NCI-H2029 treated with DMSO at 0.1 percent for 48 hours (cell line): ENCODE measurements at places on chromosomes 4 and X.
A peak's percentile ranks its signal among the peaks of the same experiment; 100 is the strongest.

GRCh38 chrX:37873220-37873619 is 25.8 kb upstream of the DYNLT3 start:
- DNase-seq: no peak

- DNase-seq: no peak
Observed at GRCh38 chr4:137390707-137391106, 141.6 kb downstream of the PCDH18 start.

DNA sequence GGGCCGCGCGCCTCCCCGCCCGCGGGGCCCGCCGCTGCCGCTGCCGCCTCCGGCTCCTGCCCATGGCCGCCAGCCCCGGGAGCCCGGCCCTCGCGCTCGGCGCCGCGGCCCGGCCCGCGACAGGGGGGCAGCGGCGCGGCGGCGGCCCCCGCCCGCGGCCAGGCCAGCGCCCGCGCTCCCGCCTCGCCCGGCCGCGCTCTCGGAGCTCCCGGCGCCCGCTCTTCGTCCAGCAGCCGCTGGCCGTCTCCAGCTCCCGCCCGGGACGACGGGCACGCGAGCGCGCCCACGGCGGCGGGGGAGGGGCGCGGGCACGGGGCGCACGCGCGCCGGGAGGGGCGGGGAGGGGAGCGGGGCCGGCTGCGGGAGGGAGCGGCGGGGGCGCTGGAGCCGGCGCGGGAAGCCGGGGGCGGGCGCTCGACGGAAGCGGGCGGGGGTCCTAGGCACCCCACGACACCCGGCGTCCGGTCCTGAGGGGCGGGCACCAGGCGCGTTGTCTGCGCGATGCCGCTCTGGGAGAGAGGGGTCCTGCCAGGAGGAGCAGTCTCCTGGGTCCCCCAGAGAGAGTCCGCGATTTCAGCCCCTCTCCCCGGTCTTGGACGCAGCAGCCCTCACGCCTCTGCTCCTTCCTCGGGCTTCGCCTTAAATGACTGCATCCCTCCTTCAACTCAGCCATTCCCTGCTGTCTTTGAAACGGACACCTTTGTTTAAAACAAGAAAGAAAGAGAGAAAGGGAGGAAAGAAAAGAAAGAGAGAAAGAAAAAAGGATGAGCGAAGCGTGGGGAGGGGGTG is 490 bp upstream of the PDZD4 start:
- DNase-seq: no peak

DNA sequence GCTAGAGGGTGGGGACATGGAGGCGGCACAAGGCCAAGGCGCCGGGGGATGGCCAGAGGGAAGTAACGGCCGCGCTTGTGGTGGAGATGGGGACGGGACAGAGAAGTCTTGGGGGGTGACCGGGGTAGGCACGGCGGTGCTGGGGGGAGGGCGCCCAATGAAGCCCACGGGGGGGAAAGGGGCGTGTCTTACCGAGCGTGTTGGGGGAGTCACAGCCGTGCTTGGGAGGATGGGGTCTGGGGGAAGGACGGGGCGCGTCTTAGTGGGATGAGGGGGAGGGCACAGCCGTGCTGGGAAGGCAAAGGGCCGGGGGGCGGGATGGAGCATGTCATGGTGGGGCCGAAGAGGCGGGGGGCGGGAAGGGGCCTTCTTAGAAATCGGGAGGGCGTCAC is 952 bp downstream of the ARSD start:
- DNase-seq: no peak

GRCh38 chr4:94690851-94691254 is 66.9 kb upstream of the BMPR1B start:
- no peak for DNase-seq

GRCh38 chrX:46577221-46578005 is 3.8 kb downstream of the CHST7 start:
- no peak for DNase-seq

- no peak for DNase-seq
Observed at GRCh38 chr4:151407466-151408379, 1.3 kb upstream of the FHIP1A start.

DNA sequence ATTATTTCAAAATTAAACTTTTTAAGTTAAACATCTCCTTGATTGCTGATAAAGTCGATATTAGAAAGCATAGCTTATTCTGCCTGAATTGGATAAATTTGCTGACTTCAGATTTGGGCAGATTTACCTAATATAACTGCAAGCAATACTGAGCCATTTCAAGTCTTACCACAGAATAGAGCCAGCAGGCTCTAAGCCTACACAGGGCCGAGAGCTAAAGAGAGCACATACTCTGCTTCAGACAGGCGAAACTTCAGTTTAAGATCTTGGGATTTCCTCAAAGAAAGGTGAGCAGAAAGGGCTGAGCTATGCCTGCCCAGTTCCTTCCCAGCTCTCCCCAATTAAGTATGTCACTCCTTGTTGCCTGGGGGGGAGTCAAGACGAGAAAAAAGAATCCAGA is 240.6 kb upstream of the NOCT start:
- DNase-seq: no peak

DNA sequence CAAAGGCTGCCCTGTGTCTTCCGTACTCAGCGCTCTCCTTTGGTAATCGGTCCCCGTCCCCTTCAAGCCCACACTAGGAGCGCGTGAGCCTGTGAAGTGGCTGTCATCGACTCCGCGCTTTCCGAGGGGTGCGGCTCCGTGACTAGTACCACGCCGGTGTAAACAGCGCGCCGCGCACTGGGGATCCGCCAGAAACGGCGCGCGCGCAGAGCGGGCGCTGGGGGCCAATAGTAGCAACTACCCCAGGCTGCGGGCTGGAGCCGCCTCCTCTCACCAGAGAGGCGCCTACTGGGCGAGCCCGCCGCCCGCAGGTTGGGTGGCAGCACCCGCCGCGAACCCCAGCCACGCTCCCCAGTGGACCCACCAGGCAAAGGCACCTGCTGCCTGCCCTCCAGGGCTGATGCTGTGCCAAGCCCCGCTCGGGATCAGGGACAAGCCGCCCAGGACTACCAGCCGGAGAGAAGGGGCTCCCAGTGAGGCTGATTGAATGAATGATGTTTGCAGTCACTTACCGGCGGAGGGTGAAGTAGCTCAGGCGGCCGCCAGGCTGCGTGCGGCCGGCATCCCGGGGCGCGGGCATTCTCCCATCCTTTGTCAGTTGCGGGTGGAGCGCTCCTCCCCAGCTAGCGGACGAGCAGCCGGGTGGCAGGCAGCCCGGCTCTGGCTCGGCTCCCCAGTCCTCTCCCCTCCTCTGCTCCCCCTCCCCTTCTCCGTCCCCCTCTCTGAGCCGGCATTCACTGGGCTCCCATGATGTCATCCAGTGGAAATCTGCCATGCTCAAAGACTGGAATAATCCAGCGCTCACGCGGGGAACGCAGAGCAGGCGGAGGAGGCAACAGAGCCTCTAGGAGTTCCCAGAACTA is 370.3 kb upstream of the SMIM31 start:
- no peak for DNase-seq

DNA sequence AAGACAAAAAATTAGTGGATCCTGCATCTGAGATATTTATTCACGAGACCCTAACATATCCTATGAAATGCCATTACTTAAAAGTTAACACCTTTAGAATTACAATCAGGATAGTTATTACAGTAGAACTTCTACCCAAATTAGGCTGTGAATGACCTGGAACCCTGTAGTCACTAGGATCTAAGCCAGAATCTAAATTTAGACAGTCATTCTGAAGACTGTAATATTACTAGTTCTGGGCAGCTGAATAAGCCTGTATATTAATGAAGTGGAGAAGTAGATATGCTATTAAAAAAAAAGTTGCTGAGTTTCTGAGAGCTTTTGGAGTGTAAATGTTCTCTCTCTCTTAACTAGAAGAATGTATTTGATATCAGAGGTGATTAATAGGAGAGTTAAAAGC is 67.0 kb downstream of the FAM13A start:
- DNase-seq: no peak

DNA sequence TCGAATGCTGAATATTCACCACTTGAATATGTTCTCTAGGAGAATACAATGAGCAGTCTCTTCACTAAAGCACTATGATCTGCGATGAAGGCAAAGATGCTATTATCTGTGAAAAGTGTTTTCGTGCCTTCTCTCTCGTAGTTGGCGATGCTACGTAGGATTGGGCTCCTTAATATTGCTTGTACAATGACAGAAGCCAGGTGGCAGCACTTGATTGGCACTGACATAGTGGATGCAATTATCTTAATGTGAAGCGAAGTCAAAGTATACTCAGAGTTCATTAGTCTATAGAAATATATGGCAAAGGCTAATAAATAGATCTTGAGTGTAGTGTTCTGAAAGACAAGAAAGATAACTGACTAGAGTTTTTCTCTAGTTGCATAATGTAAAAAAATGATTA is 1135.7 kb upstream of the AGA start:
- DNase-seq: no peak

DNA sequence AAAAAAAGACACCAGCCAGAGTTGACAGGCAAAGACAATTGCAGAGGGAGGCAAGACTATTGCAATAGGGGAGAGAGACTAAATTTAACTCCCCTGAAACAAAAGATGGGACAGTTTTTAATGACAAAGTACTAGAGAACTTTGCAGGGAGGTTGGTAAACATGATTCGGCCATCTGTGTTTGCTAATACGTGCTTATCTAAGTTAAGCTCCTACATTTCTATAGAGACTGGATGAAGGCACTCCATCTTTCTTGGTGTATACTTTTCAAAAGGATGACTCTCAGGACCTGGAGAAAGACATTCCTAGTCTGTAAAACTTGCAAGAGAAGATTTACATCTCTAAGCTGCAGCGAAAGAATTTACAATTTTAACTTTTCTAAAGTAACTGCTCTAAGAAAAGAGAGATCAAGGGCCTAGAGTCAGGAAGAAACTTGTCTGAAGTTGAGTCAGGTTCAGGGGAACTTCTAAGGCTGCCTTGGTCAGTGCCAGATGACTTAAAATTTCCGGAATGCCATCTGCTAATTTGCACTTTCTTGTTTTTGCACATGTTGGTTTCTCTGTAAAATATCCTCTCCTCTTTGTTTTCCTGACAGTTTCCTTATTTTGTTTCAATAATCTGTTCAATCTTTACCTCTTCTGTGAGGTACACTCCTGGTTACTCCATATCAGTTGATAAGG is 10.6 kb downstream of the ADAM29 start:
- DNase-seq: no peak

GRCh38 chr4:134668237-134668636 is 466.6 kb upstream of the PABPC4L start:
- no peak for DNase-seq

DNA sequence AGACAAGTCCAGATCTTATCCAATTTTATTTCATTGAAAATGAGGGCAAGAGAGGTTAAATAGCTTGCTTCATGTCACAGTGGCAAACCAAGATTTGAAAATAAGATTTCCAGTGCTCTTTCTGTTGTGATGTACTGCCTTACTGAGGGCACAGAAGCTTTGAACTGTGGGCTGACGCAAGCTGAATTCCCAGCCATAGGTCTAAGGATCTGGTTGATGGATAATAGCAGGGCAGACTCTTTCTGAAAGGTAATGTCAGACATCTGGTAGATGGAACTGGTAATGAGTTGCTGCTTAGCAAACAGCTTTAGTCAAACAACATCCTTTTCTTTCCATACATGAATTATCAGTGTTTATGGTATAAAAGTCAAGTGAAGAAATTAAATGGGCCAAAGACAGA is 193.9 kb upstream of the RASGEF1B start:
- DNase-seq: no peak

DNA sequence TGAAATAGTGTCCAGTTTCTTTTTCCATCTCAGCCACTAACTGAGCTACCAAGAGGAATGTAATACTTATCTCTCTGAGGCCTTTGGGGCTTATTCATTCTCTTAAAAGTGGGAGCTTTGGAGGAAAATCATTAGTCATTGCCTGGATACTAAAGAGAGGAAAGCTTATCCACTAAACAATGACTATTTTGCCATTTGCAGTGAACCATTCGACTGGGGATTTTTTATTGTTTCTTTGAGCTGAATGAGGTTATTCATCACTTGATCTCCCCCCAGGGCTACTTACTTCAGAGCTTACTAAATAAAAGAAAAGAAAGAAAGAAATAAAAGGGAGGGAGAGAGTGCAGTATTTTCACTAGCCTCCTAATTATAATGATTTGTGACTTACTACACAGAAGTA is 1329.5 kb upstream of the TENM3 start:
- DNase-seq: no peak

- DNase-seq: no peak
Observed at GRCh38 chr4:36053930-36054329, 190.4 kb downstream of the ARAP2 start.

- peak; percentile 78 for DNase-seq
Observed at GRCh38 chr4:105619188-105619931, 66.9 kb downstream of the ARHGEF38 start.

DNA sequence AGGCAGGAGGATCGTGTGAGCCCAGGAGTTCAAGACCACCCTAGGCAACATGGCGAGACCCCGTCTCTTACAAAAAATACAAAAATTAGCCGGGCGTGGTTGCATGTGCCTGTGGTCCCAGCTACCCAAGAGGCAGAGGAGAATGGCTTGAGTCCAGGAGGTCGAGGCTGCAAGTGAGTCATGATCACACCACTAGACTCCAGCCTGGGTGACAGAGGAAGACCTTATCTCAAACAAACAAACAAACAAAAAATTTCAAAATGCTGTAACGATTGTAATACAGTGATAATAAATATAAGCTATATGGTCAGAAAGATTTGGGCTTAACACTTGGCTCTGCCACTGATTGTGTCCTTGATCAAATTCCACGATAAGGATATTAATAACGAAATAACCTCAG is 24.2 kb downstream of the SLC25A4 start:
- DNase-seq: no peak

- no peak for DNase-seq
Observed at GRCh38 chrX:99445336-99445735, 964.7 kb downstream of the PCDH19 start.

- DNase-seq: no peak
Observed at GRCh38 chr4:158821228-158821971, 52.6 kb downstream of the FNIP2 start.

GRCh38 chrX:74015379-74016019 is 288.5 kb upstream of the ZCCHC13 start:
- peak; percentile 8 for DNase-seq

- DNase-seq: no peak
Observed at GRCh38 chr4:28225050-28225449, 1364.4 kb downstream of the STIM2 start.

- no peak for DNase-seq
Observed at GRCh38 chr4:98203332-98204235, 57.6 kb upstream of the RAP1GDS1 start.
